ENCODE measurements at places on chromosomes 3 and 15.

DNA sequence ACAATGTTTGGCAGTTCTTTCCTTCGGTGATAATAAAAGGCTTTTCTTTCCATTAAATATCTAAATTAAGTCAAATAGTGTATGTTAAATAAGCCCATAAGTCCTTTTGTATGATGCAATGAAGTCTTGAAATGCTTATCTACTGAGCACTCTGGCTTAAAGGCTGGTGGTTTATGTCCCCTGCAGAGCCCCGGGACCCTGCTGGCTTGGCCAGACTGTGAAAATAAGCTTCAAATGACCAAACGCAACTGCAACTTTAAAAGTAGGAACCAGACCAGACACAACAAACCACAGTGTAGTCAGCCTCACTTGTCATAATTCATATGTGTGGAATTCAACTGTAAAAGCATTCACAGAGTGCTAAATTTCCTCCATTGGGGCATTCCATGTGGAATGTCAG is 72.5 kb downstream of the FOXP1 start:
- no peaks in the 10 kb centered on the region for H3K36me3 ChIP-seq
- H3K4me1 ChIP-seq, result peaks cover 9% of the 10 kb centered on the region
- H3K27me3 ChIP-seq, result no peaks in the 10 kb centered on the region
- H3K27ac ChIP-seq, result no peak overlapping the region
- no peak for DNase-seq
- no peak overlapping the region for H3K4me3 ChIP-seq

- H3K36me3 ChIP-seq, result no peaks in the 10 kb centered on the region
- DNase-seq, result no peak
- H3K4me1 ChIP-seq, result no peaks in the 10 kb centered on the region
- H3K27me3 ChIP-seq, result peaks cover 24% of the 10 kb centered on the region
- H3K27ac ChIP-seq, result no peak overlapping the region
- H3K4me3 ChIP-seq, result no peak overlapping the region
Observed at GRCh38 chr15:60179786-60180391, 175.8 kb downstream of the FOXB1 start.

GRCh38 chr3:124456506-124456905 is 273.7 kb upstream of the UMPS start:
- H3K27ac ChIP-seq, result no peak overlapping the region
- no peaks in the 10 kb centered on the region for H3K36me3 ChIP-seq
- H3K4me1 ChIP-seq, result no peaks in the 10 kb centered on the region
- no peak for DNase-seq

GRCh38 chr3:167483708-167484475 is 10.1 kb upstream of the SERPINI2 start:
- H3K27me3 ChIP-seq, result no peaks in the 10 kb centered on the region
- no peaks in the 10 kb centered on the region for H3K4me1 ChIP-seq
- H3K4me3 ChIP-seq, result no peak overlapping the region
- H3K27ac ChIP-seq, result no peak overlapping the region
- H3K36me3 ChIP-seq, result no peaks in the 10 kb centered on the region

GRCh38 chr3:169041677-169042171 is 621.8 kb downstream of the MECOM start:
- H3K27me3 ChIP-seq, result no peaks in the 10 kb centered on the region
- no peaks in the 10 kb centered on the region for H3K4me1 ChIP-seq
- no peak for DNase-seq
- no peaks in the 10 kb centered on the region for H3K36me3 ChIP-seq
- no peak overlapping the region for H3K27ac ChIP-seq

DNA sequence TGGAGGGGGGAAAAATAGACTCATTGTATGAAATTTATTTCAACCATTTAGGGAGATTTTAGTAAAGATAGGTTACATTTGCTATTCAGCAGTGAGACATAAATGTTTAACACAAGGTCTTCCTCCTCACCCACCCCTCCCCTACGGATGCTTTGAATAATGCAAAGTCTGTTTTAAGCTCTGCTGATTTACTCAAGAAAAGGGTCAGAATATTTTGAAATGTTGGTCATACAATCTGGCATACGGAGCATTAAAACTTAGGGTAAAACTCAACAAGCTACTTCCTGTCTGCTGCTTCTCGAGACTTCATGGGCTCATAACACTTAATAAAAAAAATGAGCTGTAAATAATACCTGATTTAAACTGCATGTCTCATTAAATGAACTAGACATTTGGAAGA is 156.3 kb downstream of the WNT5A start:
- no peak overlapping the region for H3K4me3 ChIP-seq
- H3K27ac ChIP-seq, result no peak overlapping the region
- H3K27me3 ChIP-seq, result no peaks in the 10 kb centered on the region

DNA sequence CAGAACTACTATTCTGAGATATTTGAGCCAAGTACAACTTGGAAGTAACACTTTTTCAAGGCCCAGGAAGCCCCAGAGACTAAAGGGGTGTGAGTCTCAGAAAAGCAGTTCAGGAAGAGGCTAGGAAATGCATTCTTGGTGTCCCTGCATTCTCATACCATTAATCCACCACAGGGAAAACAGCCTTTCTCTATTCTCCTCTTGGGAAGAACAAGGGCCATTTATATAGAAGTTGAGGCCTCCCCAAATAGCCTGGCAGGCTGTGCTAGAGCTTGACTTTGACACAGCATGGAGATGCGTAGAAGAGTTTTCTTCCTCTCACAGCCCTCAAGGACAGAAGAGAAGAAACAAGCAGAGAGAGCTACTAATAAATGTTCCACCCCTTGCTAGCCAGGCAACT is 5.5 kb upstream of the NR2C2 start:
- no peaks in the 10 kb centered on the region for H3K27me3 ChIP-seq
- no peak overlapping the region for H3K4me3 ChIP-seq
- H3K4me1 ChIP-seq, result peaks cover 14% of the 10 kb centered on the region
- no peak for DNase-seq
- peak overlapping the region; percentile 7 for H3K27ac ChIP-seq
- H3K36me3 ChIP-seq, result peaks cover 11% of the 10 kb centered on the region

DNA sequence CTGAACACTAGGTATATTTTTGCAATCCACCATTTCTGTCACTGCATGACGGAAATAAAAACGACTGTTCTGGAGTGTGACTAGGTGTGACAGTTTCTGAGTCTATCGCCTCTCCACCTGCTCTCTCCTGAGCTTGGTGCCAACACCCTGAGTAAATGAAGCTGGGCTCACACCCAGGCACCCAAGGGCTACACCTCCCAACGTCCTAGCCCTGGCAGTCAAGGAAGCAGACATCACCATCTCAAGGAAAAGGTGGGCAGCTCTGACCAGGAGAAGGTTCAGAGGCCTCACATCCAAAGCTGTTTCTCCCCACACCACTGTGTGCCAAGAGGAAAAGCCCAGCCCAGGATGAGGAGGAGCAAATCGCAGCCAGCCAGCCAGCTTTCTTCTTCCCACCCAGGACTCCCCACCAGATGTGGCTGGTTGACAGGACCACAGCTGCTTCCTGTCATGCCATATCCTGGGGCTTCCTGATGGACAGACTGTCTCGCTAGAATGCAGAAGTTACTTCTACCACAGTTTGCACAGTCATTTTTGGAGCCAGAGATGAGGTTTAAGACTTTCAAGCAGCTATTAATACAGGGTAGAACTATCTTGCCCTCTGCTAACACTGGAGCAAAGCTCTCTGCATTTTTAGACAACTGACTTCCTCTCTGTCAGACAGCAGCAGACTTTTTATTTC is 3.3 kb downstream of the SCAMP2 start:
- no peak for DNase-seq
- peak overlapping the region; percentile 100 for H3K4me3 ChIP-seq
- peak overlapping the region; percentile 88 for H3K27ac ChIP-seq
- no peaks in the 10 kb centered on the region for H3K27me3 ChIP-seq
- peaks cover 66% of the 10 kb centered on the region for H3K4me1 ChIP-seq

- no peak overlapping the region for H3K4me3 ChIP-seq
- H3K27ac ChIP-seq, result no peak overlapping the region
- H3K4me1 ChIP-seq, result peaks cover 8% of the 10 kb centered on the region
Observed at GRCh38 chr3:147417551-147418295, 8.6 kb downstream of the ZIC1 start.

DNA sequence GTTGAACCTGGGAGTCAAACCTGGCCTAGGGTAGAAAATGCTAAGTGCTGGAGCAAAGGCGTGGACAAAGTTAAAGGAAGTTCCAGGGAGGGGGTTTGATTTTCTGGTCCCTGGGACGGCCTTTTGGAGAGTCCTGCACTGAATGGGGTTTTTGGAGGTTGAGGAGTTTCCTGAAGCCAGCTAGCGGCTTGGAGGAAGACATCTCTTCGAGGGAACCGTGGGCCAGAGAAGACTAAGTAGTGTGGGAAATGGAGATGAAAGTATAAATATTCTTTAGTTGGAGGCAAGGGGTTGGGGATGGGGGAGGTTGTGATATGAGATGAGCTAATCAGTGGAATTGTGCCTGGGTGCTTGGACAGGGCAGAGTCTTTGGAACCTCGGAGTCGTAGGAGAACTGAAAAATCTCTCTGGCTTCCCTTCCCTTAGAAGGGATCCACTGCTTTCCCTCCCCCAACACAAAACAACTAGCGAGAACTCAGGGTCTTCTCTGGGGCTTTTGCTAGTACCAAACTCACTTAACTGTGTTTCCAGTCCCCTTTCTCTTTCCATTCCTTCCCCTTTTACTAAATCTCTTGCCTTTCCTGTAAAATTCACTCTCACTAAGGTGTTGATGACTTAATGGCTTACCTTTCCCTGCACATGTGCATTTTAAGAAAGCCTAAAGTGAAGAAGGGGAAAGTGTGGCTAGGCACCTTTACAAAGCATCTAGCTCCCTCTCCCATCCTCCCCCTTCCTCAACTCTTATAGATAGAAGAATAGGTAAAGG is 1.0 kb downstream of the LPP start:
- H3K27me3 ChIP-seq, result no peaks in the 10 kb centered on the region
- H3K4me1 ChIP-seq, result peaks cover 62% of the 10 kb centered on the region
- DNase-seq, result no peak
- peak overlapping the region; percentile 95 for H3K27ac ChIP-seq
- peaks cover 5% of the 10 kb centered on the region for H3K36me3 ChIP-seq

- DNase-seq, result no peak
- no peak overlapping the region for H3K27ac ChIP-seq
- no peaks in the 10 kb centered on the region for H3K36me3 ChIP-seq
- no peaks in the 10 kb centered on the region for H3K27me3 ChIP-seq
- no peak overlapping the region for H3K4me3 ChIP-seq
Observed at GRCh38 chr3:155356594-155357370, 63.3 kb upstream of the STRIT1 start.

All from natural killer cell treated with Interleukin-12 subunit alpha and Interleukin-12 subunit beta and Interleukin-15 and Interleukin-18, amount 100 ng/mL, for 72 hours (primary cell).